ENCODE measurements at places on chromosomes 1 and 21.

DNA sequence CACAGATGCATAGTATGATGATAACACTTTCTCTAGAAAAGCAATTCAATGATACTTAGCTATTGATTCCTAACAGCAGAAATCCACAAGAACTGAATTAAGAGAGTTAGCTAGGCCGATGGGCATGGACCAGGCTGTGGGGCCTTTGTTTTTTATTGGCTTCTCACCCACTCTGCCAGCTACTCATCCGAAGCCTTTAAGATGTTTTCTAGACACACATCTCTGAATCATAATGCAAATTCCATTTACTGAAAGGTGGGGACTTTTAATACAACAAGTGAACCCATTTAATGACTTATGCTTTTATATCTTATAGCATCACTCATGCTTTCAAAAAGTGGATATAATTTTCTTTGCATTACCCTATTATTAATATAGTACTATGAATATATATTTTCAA, 170.2 kb downstream of the RUNX1 start:
- no peak for DNase-seq

- no peak for DNase-seq
These were observed 29.3 kb downstream of the NUP133 start for GRCh38 chr1:229478852-229479251.

- no peak for DNase-seq
These were observed 1.7 kb downstream of the PADI3 start for GRCh38 chr1:17250601-17251000.

DNA sequence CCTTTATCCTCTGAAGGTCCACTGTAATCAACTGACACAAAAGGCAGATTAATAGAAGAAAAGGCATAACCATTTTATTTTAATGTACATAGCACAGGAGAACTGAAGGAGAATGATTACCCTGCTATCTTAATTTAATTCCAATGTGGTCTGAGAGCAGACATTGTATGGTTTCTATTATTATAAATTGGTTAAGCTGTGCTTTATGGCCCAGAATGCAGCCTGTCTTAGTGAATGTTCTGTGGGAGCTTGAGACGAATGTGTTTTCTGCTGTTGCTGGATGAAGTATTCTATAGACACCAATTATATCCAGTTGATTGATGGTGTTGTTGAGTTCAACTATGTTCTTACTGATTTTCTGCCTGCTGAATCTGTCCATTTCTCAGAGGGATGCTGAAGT, 25.0 kb upstream of the SLC2A1 start:
- peak; percentile 26 for DNase-seq

- no peak for DNase-seq
These were observed 65.8 kb upstream of the BCL9 start for GRCh38 chr1:147475488-147475887.

GRCh38 chr1:88463401-88463985, 220.6 kb upstream of the PKN2 start:
- DNase-seq = no peak

DNA sequence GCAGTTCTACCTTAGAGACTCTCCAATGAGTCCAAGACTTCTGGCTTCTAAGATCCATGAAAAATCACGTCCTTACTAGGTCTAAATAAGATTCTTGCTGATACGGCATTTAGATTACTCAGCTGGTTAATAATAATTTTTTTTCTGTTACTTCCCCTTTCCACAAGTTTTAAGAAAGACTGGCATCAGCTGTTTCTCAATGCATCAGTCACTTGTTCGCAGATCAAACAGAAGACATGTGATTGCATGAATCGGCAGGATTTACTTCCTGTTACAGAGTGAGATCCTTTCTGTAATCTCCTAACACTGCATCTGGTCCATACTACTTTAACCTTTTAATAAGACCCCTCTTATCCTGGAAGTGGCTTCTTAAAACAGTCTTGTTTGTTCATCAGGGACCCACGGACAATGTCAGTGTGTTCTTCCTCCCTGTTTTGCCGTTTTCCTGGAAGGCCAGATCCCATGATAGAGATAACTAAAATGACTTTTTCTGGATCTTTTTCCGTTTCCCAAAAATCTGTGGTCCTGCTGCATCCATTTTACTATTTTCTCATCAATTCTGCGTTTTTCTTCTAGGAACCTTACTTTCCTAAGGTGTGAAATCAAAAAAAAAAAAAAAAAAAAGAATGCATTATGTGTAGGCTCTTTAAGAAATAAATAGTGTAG, 6.1 kb downstream of the NPL start:
- DNase-seq = no peak

- no peak for DNase-seq
These were observed 16.4 kb downstream of the INPP5B start for GRCh38 chr1:37930246-37931101.

DNA sequence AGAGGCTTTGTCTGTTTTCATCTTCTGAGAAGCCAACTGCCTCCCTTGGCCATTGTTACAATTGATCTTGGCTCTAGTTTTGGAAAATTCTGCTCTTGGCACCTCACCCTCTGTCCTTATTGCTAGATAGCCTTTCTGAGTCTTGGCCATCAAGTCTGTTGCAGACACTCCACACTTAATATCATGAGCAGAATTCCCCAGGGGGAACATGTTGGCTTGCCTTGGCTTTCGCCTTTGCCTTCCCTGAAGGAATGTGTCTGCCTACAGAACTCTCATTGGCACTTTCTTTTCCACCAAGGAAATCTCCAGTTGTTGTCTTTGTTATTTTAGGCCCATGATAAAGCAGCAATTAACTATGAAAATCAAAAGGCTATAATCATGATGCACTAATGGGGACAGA, 42.7 kb upstream of the LDLRAP1 start:
- no peak for DNase-seq

GRCh38 chr1:43534256-43534655, 3.6 kb downstream of the PTPRF start:
- no peak for DNase-seq

GRCh38 chr1:74463333-74463988, 49.0 kb downstream of the LRRC53 start:
- no peak for DNase-seq

DNA sequence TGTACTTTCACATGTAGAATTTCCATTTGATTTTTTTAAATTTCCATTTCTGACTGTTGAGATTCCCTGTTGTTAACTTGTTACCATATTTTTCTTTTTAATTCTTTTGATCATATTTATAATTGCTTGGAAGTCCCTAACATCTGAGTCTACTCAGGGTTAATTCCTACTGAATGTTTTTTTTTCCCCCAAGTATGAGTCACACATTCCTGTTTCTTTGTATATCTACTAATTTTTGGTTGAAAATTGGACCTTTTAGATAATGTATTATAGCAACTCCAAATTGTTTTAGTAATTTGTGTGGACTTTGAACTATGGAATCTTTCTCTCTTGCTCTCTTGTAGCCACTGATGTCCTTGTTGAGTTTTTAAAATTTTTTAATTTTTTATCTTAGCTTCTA, 54.6 kb downstream of the STXBP3 start:
- no peak for DNase-seq

GRCh38 chr1:85865213-85865612, 157.0 kb upstream of the ZNHIT6 start:
- DNase-seq = peak; percentile 60

DNA sequence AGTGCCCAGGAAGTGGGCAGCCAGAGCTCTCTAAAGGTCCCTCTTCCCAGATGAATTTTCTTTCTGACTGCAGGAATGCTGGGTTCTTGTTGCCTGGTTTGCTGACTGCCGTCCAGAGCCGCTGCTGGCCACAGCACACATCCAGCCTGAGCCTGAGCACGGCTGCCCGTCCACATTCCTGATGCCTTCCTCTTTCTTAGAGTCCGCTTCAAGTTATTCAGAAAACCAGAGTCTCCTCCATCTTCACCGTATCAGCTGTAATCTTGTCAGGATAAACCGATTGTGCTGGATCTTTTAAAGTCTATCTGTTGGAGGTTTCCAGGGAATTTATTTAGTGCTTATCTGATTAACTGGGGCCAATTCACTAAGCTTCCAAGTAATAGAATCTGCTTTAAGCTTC, 84.8 kb upstream of the BCAR3 start:
- no peak for DNase-seq

- DNase-seq = no peak
These were observed 42.9 kb downstream of the HLX start for GRCh38 chr1:220921971-220922635.

DNA sequence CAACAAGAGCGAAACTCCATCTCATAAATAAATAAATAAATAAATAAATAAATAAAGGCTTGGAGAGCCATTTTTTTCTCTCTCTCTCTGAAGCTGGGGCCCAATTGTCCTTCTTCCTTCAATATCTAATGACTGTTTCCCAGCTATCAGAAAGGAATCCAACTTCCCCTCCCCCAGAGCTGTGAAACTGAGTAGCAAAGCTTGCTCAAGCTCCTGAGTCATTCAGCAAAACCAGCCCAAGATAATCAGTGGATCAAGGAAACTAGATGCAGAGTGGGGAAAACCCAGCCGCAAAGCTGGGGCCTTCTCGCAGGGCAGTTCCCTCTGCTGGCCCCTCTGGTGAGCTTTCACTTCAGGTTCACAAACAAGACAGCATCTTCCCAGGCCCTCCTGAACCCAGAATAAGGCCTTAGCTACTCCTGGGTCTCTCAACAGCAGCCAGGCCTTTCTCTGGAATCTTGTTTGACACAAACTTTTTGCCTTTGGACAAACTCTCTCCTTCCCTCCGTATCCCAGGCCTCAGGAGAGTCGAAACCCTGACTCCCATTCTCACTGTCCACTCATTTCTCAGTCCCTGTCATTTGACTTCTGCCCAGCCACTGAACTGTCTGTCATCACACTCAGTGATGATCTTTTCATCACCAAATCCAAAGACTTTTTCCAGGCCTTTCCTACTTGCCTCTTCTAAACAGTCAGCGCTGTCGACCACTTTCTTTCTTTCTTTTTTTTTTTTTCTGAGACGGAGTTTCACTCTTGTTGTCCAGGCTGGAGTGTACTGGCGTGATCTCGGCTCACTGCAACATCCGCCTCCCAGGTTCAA, 18.0 kb upstream of the PTP4A2 start:
- DNase-seq = peak; percentile 53

- DNase-seq = no peak
These were observed 294.2 kb downstream of the PBX1 start for GRCh38 chr1:164853146-164853545.

GRCh38 chr1:165376811-165377311, 20.3 kb upstream of the LMX1A start:
- DNase-seq = no peak

GRCh38 chr1:22539510-22540118, 23.7 kb upstream of the EPHA8 start:
- DNase-seq = no peak

GRCh38 chr1:218671573-218671972, 326.4 kb downstream of the TGFB2 start:
- DNase-seq = peak; percentile 47

- DNase-seq = no peak
These were observed 32.3 kb downstream of the CHRM3 start for GRCh38 chr1:239418681-239419080.

- DNase-seq = peak; percentile 42
These were observed 8.9 kb downstream of the SDCCAG8 start for GRCh38 chr1:243264717-243265116.

DNA sequence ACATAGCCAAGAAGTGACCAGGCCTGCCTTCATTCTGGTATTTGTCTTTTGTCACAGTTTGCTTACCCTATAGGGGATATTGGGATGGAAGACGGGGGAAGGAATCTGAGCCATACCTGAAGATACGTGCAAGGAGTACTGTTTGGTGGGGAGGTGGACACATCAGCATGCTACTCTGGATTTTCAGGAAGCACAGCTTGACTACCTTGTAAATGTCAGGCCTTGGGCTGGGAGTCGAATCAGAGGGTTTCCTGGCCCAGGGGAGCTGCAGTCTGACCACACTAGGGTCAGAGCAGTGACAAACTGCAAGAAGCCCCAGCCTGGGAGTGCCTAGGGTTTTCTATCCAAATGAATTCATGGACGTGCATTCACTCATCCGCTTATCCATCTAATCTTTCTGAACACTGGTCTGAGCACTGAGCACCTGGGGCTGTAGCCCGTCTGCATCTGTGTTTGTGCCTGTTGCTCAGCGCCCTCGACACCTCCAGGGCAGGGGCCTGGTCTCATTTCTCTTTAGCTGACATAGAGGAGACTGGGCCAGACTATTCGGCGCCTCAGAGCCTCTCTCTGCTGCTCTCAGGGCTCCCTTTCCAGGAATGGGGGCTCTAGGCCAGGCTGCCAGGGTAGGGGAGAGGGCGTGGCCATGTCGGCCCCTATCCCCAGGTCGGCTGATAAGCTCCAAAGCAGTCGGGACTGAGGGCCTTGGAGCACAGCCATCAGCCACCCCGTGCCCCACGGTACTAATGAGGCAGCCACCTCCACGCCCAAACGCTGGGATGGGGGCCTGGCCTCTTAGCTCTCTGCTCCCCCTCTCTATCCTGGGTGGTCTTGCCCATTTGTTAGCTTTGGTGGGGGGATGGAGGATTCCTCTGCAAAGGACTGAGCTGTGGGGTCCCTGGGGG, 47.0 kb upstream of the SLC2A1 start:
- no peak for DNase-seq

DNA sequence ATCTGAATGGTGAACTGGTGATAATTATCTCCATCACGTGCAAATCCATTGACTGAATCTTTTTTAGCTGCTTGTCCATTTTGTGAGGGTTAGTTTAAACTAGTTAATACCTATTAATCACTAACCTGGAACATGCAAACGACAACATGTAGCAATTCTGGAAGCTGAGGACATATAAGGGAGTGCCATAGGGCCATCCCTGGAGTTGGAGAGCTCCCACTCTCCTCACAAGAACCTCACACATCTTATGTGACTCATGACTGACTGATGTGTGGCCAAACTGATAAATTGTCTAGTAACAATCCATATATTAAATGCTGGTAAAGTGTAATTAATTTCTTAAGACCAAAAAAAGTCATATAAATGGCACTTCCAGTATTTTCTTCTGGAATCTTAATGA, 62.9 kb upstream of the HOOK1 start:
- DNase-seq = no peak

GRCh38 chr1:59316497-59317128, 19.7 kb downstream of the FGGY start:
- no peak for DNase-seq

GRCh38 chr21:43814215-43815106, 25.1 kb downstream of the RRP1 start:
- no peak for DNase-seq

DNA sequence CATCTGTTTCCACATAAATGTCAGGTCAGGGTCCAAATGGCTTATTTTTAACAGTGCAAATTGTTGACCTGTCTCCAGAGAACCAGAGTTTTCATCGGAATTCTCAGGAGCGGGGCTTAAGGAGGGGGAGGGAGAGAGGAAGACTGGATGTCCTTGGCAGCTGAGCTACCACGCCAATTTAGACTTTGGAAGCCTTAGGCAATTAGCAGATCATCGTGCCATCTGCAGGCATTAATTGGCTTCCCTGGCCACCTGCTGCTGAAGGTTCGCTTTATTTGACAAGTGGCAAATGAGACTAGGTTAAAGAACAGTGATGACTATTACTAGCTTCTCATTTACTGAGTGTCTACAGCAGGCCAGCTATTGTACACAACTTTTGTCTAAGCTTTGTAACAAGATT, 43.7 kb downstream of the HLX start:
- DNase-seq = no peak

- no peak for DNase-seq
These were observed 10.7 kb downstream of the NKAIN1 start for GRCh38 chr1:31228986-31229385.

- no peak for DNase-seq
These were observed 44.8 kb downstream of the OLFML3 start for GRCh38 chr1:114024049-114024448.
